ENCODE measurements at places on chromosomes 1 and 21.
A peak's percentile ranks its signal among the peaks of the same experiment; 100 is the strongest.

DNA sequence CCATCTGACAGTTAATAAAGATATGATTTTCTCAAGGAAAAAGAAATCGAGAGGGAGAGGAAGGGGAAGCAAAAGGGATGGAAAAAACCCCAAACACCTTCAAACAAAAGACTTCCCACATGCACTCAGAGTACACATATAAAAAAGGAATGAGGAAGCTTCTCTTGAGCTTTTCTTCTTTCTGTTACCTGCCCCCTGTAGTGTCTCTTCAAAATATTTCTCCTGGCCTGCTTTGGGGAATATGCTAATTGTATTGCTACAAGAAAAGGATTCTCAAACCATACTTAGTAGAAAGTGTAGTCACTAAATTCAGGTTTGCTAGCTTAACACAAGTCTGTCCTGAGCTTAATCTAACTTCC is 58.7 kb downstream of the KIF14 start:
- DNase-seq: no peak

- DNase-seq: no peak
Observed at GRCh38 chr1:5889901-5890300, 102.3 kb downstream of the NPHP4 start.

GRCh38 chr1:1274931-1275431 is 1.3 kb upstream of the UBE2J2 start:
- no peak for DNase-seq

- no peak for DNase-seq
Observed at GRCh38 chr1:199399996-199400724, 627.4 kb upstream of the NR5A2 start.

DNA sequence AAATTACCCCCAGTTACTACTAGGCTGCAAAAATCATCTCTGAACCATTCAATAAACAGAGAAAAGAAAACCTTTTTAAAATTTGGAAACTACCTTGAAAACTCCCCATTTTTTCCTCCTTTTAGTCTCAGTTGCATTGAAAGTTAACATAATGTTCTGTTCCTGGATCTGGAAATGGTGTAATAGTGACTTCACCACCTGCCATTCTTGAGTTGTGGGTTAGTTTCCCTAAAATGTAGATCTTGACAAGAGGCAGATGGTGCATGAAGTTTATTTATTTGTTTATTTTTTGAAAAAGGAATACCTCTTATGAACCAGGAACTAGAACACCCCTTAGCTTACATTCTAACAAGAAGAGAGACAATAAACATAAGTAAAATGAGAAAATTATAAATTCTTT is 72.8 kb downstream of the ATF6 start:
- DNase-seq: no peak

- DNase-seq: no peak
Observed at GRCh38 chr1:198890214-198890930, 251.5 kb downstream of the PTPRC start.

- peak; percentile 24 for DNase-seq
Observed at GRCh38 chr1:180168786-180169639, 14.3 kb downstream of the QSOX1 start.

- DNase-seq: no peak
Observed at GRCh38 chr1:175073061-175073460, 5.4 kb downstream of the TNN start.

- DNase-seq: no peak
Observed at GRCh38 chr1:58409336-58409735, 137.2 kb downstream of the OMA1 start.

DNA sequence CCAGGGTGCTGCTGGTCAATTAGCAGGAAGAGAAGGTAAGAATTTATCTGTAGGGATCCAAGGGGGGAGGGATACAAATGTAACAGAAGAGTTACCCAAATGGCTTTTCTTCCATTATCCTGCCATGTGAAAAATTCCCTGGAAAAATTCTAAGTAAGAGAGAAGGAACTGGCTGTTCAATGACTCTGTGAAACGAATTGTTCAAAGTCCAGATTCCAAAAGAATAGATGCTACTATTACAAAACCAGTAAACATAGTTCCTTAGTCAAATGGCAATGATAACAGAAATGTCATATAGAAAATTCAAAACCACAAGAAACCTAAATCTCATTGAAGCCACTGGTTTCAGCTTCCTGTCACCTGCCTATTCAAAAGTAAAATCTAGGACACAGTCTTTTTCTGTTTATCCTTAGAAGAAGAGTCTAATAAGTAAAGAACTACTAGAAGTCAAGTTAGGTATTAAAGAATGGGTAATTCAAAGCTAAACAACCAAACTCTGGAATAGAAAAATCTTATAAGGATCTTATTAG is 102.6 kb downstream of the ZNF644 start:
- no peak for DNase-seq

- DNase-seq: peak; percentile 77
Observed at GRCh38 chr21:36859744-36860501, 106.5 kb downstream of the HLCS start.

DNA sequence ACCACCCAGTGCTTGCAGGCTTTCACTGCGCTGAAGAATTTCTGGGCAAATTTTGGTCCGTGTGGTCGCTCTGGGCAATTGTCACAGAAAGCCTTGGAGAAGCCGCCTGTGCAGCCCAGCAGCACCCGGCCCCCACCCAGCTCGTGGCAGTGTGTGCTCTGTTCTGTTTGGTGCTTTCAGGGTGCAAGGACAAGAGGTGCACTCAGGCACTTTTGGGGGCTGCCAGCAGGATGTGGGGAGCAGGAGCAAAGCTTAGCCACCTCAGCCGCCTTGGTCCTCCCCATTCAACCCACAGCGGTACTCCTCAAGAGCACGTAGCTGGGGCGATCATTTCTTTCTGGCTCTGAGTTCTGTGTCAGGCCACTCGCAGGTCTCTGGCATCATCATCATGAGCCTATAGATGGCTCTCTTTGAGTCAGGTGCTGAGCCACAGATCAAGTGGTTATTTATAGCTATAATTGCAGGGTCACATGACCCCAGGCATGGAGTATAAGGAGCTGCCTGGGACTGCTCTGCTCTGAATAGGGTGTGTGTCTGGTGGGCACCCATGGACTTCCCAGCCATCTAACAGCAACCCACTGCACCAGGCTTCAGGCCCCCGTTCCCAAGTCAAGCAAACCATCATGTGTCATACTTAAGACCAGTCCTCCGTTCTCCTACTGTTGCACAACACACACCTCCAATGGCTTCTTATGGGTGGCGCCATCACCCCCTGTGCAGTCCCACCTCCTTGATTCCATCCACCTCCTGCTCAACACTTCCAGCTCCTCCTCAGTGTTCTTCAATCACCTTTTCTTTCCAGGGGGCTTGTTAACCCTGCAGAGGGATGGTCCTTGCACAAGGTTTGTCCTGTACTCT is 18.1 kb upstream of the TENT5C start:
- no peak for DNase-seq

DNA sequence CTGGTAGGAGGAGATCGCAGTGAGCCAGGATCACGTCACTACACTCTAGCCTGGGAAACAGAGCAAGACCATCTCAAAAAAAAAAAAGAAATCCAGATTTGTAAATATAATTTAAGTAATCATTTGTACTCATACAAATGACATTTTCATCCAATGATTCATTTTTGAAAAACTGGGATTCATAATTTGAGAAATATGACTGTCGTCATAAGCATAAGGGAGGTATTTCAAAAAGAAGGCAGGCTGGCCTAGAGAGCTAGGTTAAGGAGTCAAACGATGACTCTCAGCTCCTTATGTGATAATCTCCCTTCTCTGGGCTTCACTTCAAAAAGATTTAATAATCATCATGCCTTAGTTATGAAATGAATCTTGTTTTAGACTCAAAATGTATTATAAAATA is 2.3 kb downstream of the GART start:
- DNase-seq: no peak

DNA sequence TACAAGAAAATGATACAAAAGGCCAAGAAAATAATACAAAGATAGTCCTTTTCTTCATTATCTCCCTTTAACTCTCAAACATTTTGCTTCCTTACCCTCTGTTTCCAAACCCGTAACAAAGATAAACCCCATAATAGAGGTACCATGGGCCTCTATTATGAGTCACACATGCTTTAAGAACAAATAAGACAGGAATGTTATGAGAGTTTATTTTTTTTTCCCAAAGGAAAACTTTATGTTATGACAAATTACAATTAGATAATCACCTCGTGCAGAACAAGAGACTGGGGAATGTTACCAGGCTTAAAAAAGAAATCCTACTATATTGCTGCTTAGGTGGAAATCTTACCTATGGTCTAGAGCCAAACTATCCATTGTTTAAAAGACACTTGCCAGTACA is 272.0 kb downstream of the BRINP3 start:
- no peak for DNase-seq

Data from hematopoietic multipotent progenitor cell treated with erythropoietin and hydrocortisone succinate and interleukin-3 and kit ligand, for 15 days (in vitro differentiated cells).